ENCODE measurements at places on chromosomes 7 and 10.

GRCh38 chr10:62618576-62619412 lies 185.7 kb upstream of the ADO start:
- no peak for DNase-seq

DNA sequence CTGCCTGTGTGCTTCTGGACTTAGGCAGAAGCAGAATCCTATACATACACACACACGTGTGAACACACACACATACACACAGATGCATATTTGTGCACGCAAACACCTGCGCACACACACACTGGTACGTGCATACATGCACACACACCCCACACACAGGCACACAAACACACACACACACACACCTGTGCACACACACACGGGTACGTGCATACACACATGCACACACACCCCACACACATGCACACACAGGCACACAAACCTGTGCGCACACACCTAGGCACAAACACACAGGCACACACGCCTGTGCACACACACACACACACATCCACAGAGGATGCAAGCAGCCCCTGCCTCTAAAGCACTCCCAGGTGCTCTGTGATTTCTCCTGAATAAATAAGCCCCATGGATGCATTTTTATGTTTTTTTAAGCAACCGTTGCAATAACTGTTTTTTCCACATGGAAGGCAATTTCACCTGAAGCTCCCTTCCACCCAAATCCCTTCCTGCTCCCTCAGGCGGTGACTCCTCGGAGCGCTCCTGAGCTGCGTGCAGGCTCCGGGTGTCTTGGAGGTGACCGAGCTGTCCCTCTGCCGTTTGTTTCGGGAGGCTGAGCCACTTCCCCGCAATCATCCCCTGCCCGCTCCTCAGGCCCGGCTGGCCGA lies 41.5 kb upstream of the PDGFA start:
- DNase-seq, result no peak

- DNase-seq, result no peak
These were observed 58.4 kb upstream of the ETV1 start for GRCh38 chr7:14047709-14048399.

DNA sequence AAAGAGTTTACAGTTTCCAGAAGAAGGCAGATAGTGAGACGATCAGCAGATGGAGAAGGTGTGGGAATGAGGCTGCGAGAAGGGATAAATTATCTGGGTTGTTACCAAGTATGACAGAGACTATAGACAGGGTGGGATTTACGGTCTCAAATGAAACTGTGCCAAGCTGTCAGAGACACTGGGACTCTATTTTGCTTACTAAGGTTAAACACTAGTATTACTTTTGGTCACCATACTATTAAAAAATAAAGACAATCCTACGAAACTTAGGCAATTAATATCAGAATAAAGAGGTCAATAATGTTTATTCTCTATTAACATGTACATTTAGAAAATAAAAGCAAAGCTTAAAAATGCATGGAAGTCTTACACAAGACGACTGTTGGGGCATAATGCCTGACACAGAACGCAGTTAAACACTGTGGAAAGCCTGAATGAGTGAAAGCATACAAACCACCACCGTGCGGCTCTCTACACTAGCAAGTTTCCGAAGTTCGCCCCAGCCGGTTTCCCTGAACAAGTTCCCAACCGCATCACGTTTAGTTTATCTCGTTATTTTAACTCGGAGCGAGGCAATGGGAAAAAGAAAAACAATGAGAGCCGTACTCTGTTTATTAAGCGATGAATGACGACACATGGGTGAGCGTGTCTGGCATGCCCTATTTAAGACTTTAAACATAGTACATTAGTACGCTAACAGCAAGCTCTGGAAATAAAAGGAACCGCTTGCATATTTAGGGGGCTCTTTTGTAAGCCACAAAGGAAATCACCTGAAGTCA lies 909 bp upstream of the CC2D2B start:
- DNase-seq, result no peak

DNA sequence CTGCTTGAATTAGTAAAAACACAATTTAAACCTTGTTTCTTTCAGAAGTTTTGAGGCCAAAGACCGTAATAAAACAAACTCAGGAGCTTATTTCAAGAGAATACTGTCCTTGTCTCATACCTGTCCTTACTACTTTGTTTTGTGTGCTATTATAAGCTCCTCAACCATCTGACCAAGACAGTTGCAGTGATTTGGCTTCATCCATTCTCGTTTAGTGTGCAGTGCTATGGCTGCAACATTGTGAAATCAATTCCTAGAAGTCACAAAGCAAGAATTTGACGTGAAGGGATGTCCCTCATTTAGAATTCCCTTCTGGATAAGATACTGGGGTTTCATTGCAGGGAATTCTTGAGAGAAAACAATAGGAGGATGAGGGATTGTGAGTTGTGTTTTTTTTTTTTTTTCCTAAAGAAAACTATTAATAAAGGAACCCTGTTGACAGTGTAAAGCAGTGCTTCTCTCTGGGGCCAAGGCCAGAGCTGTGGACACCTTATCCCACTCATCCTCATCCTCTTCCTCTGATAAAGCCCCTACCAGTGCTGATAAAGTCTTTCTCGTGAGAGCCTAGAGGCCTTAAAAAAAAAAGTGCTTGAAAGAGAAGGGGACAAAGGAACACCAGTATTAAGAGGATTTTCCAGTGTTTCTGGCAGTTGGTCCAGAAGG lies at the start of gene OIT3:
Gene OIT3 (plus strand): TSS at position 604 of the 663 bp plus-strand sequence. CDS start 60 bp downstream, outside the sequence.
- no peak for DNase-seq

GRCh38 chr10:43867667-43868565 lies 219.2 kb upstream of the ZNF32 start:
- DNase-seq, result no peak

- no peak for DNase-seq
These were observed 248.7 kb downstream of the CAMK1D start for GRCh38 chr10:12597788-12598765.

DNA sequence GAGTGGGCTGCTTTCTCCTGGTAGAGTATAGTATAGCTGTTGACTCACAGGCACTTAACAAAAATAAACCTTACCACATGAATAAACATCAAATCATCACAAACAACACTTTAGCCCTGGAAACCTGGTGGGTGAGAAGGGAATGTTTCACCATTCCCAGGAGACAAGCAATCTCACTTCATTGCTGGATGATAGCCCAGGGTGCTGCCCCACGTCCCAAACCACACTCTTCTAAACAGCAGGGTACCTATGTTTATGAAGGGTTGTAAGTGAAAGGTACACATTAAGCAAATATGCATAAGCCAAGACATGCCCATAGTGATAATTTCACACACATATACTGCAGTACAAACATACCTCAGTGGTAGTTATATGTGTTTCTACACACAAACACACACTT lies 276.2 kb downstream of the FGFR2 start:
- DNase-seq, result no peak

GRCh38 chr7:33697616-33698015 lies 207.7 kb upstream of the BMPER start:
- DNase-seq, result no peak

DNA sequence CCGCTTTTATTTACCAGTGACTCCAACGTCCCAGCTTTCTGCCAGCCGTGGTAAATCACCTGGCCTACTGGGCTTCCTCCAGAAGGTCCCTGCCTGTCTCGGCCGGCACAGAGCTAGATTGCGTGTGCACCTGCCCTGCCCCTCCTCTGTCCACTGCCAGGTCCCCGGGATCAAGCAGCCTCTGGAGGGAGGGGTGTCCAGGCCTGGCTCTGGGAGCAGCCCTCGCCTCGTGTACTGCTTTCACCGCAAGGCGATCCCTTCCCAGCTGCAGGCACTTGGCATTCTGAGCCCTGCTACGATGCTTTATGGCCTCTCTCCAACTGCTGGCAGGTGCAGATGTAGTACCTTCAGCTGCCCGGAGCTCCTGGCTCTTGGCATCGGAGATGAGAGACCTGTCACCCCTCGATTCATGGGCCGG lies 7.4 kb downstream of the SLC29A3 start:
- peak; percentile 78 for DNase-seq

DNA sequence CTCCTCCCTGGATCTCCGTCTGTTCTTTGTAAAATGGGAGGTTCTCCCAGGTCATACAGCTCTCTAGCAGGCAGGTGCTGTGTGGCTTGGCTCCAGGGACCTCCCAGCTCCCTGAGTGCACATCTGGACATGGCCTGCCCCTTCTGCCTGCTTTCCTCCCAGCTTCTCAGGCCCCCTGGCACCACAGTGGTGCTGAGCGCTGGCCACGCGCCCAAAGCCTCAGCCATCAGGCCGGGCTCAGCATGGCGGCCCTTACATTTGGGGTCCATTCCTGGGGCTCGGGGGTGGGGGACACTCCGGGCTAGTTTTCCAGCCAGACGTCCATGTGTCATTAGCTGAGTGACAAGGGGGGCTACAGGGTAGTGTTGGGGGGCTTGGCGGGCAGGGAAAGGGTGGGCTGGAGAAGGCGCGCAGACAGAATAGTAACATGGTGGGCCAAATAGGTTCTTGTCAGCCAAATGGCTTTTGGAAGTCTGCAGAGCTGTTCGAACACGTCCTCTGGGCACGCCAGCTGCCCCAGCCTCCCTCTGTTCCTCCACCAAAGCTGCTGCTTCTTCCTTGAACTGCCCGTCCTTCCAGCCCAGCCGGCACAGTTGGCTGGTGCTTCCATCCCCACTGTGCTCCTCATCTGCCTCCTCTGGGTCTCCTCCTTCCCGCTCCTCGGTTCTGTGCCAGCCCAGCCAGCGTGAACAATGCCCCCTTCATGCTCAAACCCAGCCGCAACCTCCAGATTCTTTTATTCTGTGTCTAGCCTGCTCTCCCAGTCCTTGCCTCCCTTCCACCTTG lies 65.9 kb downstream of the GOLGA7B start:
- no peak for DNase-seq

DNA sequence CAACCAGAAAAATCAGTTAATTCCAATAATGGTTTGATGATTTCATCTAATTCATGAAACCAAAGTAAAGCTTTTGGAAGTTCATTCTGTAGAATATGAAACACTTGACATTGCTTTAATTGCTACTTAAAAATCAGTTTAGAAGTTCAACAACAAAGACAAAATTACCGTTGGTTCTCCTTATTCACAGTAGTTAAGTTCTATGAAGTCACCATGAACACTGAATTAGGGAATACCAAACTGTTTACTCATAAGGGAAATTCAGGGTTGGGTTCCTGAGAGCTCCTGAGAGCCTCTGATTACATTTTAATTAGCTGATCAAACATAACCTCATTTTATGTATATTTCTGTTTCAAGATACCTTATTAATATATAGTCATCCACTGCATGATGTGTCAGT lies 46.2 kb downstream of the ZNF438 start:
- DNase-seq, result no peak

All from NCI-H2029 (cell line).